ENCODE measurements at places on chromosomes 6 and 20.

- DNase-seq = no peak
Observed at GRCh38 chr6:121828146-121828886, 392.9 kb downstream of the GJA1 start.

- no peak for DNase-seq
Observed at GRCh38 chr20:22446613-22447446, 137.5 kb downstream of the FOXA2 start.

GRCh38 chr6:157305670-157306653 is 17.4 kb downstream of the TMEM242 start:
- no peak for DNase-seq

DNA sequence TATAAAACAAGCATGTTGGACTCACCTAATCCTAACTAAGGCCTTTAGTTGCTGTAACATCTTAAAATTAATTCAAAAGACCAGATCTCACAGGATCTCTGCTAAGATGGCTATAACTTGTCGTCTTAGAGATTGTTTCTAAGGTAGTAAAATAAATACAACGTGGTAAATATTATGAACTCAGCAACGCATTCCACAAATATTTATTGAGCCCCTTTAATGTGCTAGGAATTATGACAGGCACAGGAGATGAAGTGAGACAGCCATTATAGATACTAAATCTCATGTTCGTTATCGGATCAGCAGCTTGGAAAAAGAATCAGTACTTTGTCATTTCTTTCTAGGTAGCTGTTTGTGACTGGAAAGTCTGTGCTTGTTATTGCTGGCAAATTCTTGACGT is 20.9 kb upstream of the MCM3 start:
- DNase-seq = no peak

- DNase-seq = no peak
Observed at GRCh38 chr6:105431226-105431625, 28.3 kb upstream of the PREP start.

GRCh38 chr6:6508643-6509042 is 79.9 kb upstream of the LY86 start:
- no peak for DNase-seq
